ENCODE measurements at places on chromosomes 7 and 10. TPM values are rescaled to one million over a fixed set of nuclear protein-coding genes. Genes with fewer than 3 reads are reported as not detected.

DNA sequence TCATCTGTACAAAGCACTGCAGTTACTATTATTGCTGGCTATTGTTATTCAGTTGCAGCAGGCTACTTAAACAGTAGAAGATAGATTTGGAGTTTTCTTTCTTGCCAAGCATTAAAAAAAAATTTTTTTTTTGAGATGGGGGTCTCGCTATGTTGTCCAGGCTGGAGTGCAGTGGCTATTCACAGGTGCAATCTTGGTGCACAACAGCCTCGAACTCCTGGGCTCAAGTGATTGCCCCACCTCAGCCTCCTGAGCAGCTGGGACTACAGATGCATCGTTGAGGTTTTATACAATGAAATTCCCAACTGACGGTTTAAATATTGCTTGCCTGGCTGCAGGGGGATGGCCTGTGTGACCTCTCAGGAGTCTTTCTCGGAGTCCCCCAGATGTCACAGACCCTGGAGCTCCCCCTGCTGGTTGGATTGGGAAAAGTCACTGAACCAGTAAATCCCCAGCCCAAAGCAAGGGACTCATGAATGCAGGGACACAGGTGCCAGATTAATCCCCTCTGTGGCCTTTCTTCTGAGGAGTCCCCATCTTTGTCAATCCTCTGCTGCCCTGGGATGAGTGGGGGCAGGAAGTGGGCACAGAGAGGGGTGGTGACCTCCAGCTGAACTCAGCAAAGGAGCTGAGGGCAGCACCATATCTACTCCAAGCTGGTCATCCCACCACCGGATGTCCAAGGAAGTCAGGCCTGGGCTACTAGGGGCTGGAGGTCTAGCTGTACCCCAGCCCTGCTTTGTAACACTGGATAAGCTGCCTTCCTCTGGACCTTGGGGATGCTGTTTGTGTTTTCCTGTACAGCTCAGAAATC lies 149.6 kb downstream of the C10orf105 start:
- peak; percentile 87 for DNase-seq

- no peak for DNase-seq
Observed at GRCh38 chr10:86671985-86672710, 3.8 kb downstream of the LDB3 start.

DNA sequence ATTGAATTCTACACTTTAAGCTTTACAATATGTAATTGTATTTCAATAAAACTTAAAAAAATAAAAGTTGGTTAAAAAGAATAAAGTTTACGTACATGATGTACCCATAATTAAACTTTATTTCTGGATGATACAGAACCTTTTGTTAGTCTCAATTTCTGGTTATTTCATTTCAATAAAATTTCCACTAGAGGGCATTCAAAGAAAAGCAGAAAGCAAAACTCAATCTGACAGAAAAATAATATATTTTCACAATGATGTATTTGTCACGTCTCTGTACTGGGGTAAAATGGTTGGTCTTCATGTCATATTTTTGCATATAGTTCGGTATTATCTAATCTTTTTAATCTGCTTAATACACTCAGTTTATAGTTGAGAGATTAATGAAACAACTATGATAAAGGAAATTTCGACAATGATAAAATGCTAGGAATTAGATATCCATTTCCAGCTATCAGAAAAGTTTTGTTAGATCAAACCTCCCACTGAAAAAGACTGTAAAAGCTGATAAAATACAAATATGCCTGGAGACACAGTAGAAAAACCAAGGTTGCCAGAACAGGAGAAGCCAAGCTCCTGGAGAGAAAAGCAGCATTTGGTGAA lies 27.4 kb downstream of the ASZ1 start:
- DNase-seq = no peak

DNA sequence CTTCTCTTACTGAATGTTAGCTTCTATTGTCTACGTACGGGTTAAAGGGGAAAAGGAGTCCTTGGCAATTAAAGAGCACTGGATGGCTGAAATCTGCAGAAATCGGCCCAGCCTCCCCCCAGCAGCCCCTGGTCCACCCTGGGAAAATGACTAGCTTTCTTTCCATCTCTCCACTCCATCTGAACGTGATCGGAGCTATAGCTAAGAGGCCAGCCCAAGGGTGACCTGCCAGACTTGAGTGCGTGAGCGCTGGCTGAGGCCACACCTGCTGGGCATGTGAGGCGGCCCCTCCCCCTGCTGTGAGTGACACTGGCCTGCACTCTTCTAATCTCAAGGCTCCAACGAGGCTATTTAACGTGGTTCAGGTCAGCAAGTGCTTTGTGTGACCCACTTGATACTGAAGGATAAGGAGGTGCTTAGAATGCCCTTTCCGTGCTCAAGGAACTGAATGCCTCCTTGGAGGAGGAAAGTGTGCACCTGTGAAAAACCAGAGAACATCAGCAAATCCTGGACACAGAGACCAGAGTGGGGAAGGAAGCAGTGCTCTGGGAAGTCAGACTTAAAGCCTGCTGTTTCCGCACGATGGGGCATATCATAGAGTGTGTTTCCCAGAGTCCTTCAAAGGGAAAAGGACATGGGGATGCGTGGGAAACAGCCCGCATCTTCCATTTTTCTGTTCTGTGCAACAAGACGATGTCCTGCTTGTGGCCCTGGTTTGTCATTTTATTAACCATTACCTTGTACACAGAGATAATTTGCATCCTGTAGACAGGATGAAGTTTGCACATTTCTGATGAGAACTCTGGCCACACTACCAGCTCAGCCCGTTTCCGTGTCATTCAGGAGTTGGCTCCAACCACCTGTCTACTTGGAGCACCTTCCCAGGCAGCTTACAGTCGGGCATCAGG lies 12.5 kb upstream of the MNX1 start:
- DNase-seq = no peak

GRCh38 chr7:131898418-131898817 lies 342.0 kb upstream of the PODXL start:
- DNase-seq = no peak

GRCh38 chr10:113487154-113487553 lies 65.7 kb upstream of the HABP2 start:
- no peak for DNase-seq

FGL2 gene
- 246 TPM for total RNA-seq

DNA sequence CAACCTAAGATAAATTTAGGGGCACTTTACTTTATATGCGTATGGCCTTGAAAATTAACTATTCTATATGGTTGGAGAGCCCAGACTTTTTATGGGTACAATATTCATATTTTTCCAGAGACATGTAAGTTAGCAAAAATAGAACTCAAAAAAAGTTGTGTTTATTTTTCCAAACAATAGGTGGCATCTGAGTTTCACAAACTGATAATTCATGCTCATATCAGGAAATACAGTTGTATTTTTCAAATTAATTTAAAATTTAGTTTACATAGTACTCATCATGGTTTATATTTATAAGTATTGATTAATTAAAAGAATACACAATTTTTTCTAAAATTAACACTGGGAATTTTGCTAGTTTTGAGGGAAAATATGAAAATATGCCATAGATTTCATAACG lies 34.6 kb downstream of the ANKRD7 start:
- no peak for DNase-seq

CPVL gene
- total RNA-seq = 20.6 TPM

CLRN3 gene
- total RNA-seq = not detected

DNA sequence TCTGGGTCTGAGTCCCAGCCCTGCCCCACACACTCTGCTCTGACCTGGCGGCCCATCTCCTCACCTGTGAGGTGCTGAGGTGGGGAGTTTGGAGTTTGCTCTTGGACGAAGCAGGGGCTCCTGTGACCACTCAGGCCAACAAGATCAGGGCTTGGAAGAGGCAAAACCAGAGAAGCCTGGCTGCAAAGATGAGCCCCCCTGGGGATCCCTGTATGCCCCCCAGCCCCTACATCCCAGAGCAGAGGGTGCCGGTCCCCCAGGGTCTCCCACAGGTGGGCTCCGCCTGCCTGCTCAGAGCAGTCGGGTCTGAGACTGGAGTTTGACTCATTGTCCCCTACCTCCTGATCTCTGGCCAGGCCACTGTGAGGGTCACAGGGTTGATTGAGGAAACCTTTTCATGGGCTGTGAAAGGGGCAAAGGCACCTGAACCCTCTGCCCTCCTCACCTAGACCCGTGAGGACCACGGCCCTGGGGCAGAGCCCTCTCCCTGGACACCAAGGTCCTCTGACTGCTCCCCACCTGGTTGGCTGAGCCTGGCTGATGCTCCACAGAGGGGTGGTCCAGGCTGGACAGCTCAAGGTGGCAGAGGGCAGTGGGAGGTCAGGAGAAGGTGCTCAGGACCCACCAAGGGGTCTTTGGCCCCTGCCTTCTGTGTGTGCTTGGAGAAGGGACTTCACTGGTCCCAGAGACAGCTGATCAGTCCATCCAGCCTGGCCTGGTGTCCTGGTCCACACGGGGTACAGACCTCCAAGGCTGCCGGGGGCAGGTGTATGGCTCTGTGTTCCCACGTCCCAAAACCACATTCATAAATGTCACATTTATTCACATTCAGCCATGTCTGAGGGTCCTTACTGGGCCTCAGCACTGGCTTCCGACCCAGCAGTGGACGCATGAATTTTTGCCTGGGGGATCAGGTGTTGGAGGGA lies 9.1 kb upstream of the SCART1 start:
- peak; percentile 48 for DNase-seq

All from aorta (tissue), 5 donors.